ENCODE measurements at places on chromosomes 1 and 21.
A peak's percentile ranks its signal among the peaks of the same experiment; 100 is the strongest.

DNA sequence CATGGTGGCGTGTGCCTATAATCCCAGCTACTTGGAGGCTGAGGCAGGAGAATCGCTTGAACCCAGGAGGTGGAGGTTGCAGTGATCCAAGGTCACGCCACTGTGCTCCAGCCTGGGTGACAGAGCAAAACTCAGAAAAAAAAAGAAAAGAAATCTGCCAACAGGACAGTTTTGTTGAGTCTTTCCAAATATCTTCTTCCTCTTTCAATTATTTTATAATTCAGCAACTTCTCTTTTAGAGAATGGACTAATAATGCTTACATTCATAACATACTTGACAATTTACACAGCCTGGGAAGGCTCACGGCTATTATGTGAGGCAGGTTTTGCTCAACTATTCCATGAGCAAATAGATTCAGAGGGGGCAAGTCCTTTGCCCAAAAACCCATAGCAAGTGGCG lies 18.1 kb downstream of the CNR2 start:
- no peak for DNase-seq

DNA sequence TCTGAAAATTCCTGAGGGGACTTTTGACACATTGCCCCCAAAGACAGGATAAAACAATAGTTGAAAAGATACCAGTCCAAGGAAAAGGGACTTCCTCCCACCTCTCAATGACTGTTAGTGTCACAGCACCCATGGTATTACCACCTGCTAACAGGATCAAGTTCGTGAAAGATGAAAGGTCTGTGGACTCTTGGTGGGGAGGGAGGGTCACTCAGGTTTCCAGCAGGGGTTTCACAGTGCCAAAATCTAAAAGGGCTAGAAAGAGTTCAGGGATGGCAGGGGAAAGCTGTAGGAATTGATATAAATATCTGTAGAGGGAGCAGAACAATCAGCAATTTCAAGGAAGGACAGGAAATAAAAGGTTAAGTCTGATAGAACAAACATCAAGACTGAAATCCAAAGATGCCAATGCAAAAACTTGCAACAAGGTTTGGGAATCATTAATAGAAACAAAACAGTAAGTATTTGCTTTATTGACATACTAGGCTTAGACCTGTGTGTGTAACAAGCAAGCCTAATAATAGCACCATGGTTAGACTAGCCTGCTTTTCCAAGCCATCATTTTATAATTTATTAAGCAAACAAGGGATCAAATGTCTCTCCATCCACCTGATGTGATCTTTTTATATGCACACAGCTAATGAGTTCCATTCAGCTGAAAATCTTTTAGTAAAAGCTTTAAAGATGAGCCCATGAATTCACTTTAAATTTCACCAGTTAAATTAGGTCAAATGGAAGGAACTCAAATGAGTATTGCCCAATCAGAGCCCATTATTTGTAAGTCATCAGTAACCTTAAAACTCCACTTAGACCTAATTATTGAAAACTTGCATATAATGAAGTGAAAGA lies 3.7 kb downstream of the MCL1 start:
- peak; percentile 5 for DNase-seq

DNA sequence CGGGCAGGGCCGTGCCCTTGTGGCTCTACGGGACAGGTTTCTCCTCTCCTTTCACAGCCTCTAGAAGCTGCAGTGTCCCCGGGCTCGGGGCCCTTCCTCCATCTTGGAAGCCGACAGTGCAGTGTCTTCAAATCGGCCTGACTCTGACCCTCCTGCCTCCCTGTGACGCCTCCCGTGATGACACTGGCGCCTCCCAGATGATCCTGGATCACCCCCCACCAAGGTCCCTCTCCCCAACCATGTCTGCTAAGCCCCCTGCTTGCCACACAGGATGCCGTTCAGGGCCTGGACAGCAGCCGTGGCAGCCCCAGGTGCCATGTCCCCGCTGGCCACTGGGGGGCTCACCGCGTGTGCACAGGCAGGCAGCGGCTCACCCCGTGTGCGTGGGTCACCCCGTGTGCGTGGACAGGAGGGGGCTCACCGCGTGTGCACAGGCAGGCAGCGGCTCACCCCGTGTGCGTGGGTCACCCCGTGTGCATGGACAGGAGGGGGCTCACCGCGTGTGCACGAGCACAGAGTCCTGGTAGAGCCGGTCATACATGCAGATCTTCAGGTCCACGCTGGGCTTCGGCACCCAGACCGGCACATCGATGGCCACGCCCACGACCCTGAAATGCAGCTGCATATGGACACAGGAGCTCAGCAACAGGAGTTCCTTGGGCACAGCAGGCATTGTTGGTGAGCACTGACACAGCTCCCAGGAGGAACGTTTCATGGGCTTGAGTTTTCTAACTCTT lies 24.9 kb upstream of the TMEM52 start:
- peak; percentile 81 for DNase-seq

- DNase-seq: no peak
Measured at GRCh38 chr21:14817311-14817710, 247.5 kb downstream of the NRIP1 start.

- DNase-seq: no peak
Measured at GRCh38 chr1:241640867-241641622, 876 bp upstream of the CHML start.

DNA sequence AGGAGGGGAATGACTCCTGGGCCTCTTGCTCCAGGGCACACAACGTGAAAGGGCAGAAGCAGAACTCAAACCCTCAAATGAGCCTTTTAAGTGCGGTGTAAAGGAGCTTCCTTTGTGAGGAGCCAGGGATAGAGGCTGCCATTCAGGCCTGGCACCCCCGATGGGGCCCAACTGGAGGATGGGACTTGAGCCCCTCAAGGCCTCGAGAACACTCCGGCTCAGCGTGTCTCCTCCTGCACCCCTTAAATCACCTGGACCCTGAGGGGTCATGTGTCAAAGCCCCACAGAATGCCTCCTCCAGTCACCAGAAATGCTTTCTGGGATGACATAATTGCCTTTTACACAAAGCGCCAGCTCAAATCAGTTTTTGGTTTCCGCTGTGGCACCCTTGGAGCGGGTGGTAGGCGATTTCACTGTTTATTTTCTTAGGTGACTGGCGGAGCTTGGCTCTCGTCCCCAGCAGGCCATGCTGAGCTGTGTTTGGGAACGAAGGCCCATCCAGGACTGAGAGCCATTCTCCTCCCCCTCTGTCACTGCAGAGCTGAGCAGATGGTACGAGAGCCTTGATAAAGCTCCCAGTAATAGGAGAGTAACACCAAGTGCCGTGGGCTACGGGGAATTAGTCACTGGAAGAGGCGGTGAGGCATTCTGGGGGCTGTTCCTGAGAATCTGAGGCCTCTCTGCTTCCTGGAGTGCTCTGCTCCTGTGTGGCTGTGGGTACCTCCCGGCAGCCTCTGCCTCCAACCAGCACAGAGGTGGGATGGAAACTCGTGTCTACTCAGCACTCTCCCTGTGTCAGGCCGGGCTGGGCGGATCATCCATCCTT lies 163.0 kb downstream of the GRIK3 start:
- DNase-seq: no peak

- no peak for DNase-seq
Measured at GRCh38 chr1:39395357-39395831, 96.0 kb upstream of the BMP8A start.

- DNase-seq: peak; percentile 43
Measured at GRCh38 chr1:8211883-8212579, 105.9 kb upstream of the SLC45A1 start.

GRCh38 chr1:106225403-106225802 lies 831.1 kb upstream of the PRMT6 start:
- no peak for DNase-seq

DNA sequence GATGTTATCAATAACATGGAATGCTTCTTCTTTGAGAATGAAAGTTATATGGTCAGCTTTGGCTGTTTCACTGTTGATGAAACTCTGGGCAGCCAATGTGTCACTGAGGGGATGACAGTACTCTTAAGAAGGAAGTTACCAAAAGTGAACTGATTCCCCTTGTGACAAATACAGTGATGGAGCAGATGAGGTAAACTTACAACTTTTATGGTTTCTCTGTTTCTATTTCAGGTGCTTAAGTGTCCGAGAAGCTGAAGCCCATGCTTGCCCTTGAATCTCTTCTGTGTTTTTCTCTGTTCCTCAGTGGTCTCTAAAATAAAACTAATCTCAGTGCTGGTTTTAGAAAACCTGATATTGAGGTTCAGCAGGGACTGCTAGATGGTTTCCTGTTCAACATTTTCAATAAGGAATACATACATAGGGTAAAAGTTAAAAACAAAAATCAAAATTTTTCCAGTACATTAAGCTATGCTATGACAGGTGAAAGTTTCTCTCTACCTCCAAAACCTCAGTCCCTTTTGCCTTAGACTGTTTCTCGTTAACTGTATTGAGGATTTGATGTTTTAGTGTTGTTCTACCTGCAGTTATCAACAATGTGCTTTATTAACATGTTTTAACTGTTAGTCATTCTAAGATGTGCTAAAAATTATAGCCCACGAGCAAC lies 454.4 kb upstream of the ADGRL4 start:
- no peak for DNase-seq

DNA sequence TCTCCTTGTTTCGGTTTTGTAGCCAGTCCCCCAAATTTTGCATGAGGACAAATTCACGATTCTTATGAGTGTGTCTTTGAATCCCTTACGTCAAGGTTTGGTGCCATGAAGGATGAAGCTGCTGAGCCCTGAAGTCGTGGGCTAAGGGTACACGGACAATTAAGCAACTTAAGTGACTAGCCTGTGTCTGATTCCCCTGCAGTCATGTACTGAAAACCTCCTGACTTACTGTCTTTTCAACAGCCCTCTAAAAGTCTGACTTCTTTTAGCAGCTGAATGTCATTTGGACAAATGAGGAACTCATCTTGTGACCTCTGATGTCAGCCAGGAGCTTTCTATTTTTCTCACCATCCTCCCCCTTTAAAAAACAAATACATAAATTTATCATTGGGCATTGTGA lies 27.1 kb upstream of the C1orf105 start:
- no peak for DNase-seq

GRCh38 chr1:96020378-96020777 lies 701.2 kb upstream of the PTBP2 start:
- no peak for DNase-seq

DNA sequence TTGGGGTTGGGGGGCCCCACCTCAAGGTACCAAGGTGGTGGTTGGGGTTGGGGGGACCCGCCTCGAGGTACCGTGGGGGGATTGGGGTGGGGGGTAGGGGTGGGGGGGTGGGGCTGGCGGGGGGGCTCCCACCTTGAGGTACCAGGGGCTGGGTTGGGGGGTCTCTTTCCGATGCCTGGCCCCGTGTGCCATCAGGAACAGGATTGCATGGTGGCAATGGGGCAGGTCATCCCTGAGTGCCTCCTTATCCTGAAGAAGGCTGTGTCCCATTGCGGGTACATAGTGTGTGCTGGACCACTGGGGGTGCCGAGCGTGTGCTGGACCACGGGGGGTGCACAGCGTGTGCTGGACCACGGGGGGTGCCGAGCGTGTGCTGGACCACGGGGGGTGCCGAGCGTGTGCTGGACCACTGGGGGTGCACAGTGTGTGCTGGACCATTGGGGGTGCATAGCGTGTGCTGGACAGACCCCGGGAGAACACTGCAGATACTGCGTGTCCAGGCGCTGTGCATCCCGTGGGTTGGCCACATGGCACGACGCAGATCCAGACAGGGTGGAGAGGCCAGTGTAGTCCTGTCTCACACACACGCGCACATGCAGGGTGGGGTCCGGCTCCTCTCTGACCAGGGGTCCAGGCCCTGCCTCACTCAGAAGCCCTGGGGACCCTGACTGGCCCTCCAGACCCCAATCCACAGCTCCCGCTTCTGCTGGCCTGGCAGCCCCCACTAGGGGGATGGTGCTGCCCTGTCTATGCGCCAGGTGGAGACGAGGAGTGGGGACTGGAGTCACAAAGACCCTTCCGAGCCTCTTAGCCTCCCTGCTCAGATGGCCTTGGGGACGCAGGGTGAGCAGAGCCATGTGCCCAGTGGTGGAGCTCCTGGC lies 4.2 kb downstream of the SCNN1D start:
- no peak for DNase-seq

DNA sequence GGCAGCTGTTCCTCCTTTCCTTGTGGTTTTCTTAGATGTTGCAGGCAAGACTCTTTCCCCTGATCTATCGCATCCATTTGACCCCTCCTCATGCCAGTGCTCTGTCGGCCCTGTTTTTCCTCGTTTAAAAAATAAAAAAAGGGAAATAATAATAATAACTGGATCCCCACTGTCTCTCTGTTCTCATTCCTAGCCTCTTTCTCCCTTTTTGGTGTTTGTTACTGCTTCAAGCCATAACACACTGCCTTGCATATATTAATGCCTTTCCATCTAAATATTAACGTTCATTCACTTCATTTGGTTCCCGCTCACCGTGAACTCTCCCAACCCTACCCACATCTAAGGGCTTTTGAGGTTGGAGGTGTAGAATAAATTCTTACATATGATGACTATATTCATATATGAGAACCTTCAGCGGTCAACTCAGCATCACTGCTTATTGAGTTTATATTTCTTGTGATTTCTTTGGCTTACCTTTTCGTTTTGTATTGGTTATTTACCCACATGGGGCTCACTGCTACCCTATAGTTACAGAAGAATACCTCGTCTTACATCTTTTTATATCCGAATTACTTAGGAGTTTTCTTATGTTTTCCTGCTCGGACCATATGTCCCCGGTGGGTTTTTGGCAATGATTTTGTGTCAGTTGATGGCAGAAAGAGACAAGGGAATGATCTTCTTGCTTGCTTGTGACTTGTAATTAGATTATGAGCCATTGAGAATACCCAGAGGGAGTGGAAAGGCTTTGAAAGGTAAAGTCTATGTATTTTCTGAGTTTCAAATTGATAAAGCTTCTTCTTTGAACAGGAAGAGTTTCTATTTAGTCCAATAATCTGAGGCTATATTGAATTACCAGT lies 805 bp downstream of the ATG4C start:
- no peak for DNase-seq

DNA sequence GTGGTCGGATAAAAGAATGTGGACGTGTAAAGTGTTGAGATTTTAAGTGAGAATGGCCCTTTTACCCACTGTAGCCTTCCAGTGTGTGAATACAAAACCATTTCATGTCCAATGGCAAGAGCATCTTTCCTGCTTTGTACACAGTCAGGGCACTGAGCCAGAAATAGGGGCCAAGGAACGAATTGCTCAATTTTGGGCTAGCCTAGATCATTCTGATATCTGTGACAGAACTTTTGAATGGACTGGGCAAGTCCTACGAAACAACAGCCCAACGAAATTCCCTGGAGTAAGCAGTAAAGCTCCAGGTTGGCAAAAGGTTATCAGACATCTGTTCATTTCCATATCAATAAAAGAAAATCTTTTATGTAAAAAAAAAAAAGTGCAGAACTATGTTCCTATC lies 5.5 kb downstream of the KIF26B start:
- DNase-seq: no peak

Measured in GM23338 (cell line).